ENCODE measurements at places on chromosomes 3 and 15. TPM values are rescaled to one million over a fixed set of nuclear protein-coding genes. Genes with fewer than 3 reads are reported as not detected.

GRCh38 chr15:74144153-74144775 lies 13.9 kb downstream of the ISLR2 start:
- no peak overlapping the region for H3K27ac ChIP-seq
- H3K4me3 ChIP-seq: no peak overlapping the region
- H3K36me3 ChIP-seq: no peaks in the 10 kb centered on the region

GRCh38 chr15:56667517-56667916 lies 65.8 kb downstream of the ZNF280D start:
- peaks cover under 1% of the 10 kb centered on the region for H3K27me3 ChIP-seq
- H3K36me3 ChIP-seq: peaks cover 46% of the 10 kb centered on the region
- H3K4me1 ChIP-seq: peaks cover under 1% of the 10 kb centered on the region
- DNase-seq: no peak

- H3K4me3 ChIP-seq: no peak overlapping the region
- H3K4me1 ChIP-seq: no peaks in the 10 kb centered on the region
- peaks cover 37% of the 10 kb centered on the region for H3K27me3 ChIP-seq
- no peak for DNase-seq
These were observed 18.7 kb upstream of the SPG11 start for GRCh38 chr15:44682211-44682610.

- DNase-seq: no peak
- H3K27me3 ChIP-seq: peaks cover 2% of the 10 kb centered on the region
- H3K36me3 ChIP-seq: peaks cover 53% of the 10 kb centered on the region
These were observed 3.9 kb downstream of the XPC start for GRCh38 chr3:14174483-14174882.

- peaks cover 43% of the 10 kb centered on the region for H3K27me3 ChIP-seq
- DNase-seq: no peak
- no peak overlapping the region for H3K27ac ChIP-seq
These were observed 22.3 kb downstream of the CFAP92 start for GRCh38 chr3:128971421-128972100.

DNA sequence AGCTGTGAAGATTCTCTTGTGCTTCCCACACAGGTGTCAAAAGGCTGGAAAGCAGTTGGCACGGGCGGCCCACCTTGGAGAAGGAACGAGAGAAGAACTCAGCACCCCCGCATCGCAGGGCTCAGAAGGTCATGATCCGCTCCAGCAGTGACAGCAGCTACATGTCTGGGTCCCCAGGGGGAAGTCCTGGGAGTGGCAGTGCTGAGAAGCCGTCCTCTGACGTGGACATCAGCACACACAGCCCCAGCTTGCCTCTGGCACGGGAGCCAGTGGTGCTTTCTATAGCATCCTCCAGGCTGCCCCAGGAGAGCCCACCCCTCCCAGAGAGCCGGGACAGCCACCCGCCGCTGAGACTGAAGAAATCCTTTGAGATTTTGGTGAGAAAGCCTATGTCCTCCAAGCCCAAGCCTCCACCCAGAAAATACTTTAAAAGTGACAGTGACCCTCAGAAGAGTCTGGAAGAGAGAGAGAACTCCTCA lies 31.4 kb downstream of the STARD5 start:
- no peak overlapping the region for H3K27ac ChIP-seq
- no peak for DNase-seq
- no peak overlapping the region for H3K4me3 ChIP-seq
- peaks cover 25% of the 10 kb centered on the region for H3K27me3 ChIP-seq
- peaks cover 10% of the 10 kb centered on the region for H3K4me1 ChIP-seq
- no peaks in the 10 kb centered on the region for H3K36me3 ChIP-seq

DNA sequence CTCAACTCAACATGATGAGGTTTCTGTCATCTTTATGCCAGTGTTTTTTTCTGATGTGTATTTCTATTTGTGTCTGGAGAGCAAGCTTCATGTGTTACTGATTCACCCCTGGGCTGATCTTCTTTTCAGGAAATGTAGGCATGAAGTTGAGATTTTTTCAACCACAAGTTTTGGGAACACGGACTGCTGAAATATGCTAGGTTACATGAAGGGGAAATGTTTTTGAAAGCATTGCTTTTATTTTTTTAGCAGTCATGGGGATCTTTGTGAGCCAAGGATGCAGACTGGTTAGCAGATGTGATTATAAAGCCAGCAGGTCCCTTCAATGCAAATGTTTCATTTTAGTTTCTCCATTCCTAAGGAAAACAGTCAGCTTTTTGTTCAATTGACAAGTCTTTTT lies 219.3 kb upstream of the COL8A1 start:
- DNase-seq: peak; percentile 20
- H3K27ac ChIP-seq: no peak overlapping the region
- no peak overlapping the region for H3K4me3 ChIP-seq
- no peaks in the 10 kb centered on the region for H3K27me3 ChIP-seq

DNA sequence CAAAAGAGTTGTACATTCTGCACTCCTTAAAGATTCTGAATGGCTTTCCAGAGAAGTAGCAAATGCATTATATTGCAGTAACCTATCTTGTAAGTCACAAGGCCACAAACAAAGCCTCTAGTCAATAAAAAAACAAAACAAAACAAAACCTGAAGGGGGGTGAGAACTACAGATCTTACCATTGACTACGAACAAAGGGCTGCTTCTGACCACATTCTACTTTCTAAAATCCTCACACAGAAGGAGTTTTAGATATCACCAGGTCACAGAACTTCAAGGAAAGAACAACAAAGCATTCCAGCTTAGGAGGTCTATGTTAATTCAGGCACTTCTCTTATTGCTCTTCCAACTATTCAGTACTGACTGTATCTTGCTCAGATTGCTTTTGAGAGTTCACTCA lies 343.0 kb downstream of the ZBTB20 start:
- peaks cover 5% of the 10 kb centered on the region for H3K4me1 ChIP-seq
- H3K27me3 ChIP-seq: no peaks in the 10 kb centered on the region
- no peaks in the 10 kb centered on the region for H3K36me3 ChIP-seq
- no peak overlapping the region for H3K4me3 ChIP-seq
- H3K27ac ChIP-seq: no peak overlapping the region
- no peak for DNase-seq

GRCh38 chr3:188531210-188531609 lies 377.3 kb downstream of the LPP start:
- DNase-seq: peak; percentile 33
- 0 out of 2 replicates have a peak overlapping the region, but pooled peaks have one; percentile 11 for H3K4me3 ChIP-seq
- H3K27ac ChIP-seq: peak overlapping the region; percentile 31

Gene ENTPD3
- not detected for total RNA-seq

- no peak overlapping the region for H3K27ac ChIP-seq
- no peaks in the 10 kb centered on the region for H3K27me3 ChIP-seq
- H3K4me1 ChIP-seq: no peaks in the 10 kb centered on the region
- peaks cover 5% of the 10 kb centered on the region for H3K36me3 ChIP-seq
- H3K4me3 ChIP-seq: no peak overlapping the region
These were observed 54.5 kb upstream of the TBL1XR1 start for GRCh38 chr3:177251755-177252154.

DNA sequence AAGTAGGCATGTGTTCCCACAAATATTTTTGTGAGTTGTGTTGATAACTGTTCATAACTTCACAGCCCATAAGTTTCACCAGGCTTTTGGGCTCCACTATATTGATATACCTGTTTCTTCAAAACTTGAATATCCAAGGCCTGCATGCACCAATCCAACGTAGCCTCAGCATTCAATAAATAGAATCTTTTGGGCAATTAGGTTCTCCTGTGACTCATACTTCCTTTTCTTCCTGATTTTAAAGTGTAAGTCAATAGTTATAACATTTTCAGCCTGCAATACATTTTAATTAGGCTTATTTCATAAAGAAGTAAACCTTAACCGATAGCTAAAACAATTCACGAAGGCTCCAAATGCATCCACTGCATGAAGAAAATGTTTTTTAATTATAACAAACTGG lies 97.8 kb upstream of the SPRED1 start:
- peaks cover 2% of the 10 kb centered on the region for H3K27me3 ChIP-seq
- no peak overlapping the region for H3K27ac ChIP-seq
- no peak for DNase-seq
- peaks cover 4% of the 10 kb centered on the region for H3K4me1 ChIP-seq
- peaks cover 17% of the 10 kb centered on the region for H3K36me3 ChIP-seq

Gene INO80
- 18.5 TPM for total RNA-seq

Gene NOX5
- total RNA-seq: 0.18 TPM

DNA sequence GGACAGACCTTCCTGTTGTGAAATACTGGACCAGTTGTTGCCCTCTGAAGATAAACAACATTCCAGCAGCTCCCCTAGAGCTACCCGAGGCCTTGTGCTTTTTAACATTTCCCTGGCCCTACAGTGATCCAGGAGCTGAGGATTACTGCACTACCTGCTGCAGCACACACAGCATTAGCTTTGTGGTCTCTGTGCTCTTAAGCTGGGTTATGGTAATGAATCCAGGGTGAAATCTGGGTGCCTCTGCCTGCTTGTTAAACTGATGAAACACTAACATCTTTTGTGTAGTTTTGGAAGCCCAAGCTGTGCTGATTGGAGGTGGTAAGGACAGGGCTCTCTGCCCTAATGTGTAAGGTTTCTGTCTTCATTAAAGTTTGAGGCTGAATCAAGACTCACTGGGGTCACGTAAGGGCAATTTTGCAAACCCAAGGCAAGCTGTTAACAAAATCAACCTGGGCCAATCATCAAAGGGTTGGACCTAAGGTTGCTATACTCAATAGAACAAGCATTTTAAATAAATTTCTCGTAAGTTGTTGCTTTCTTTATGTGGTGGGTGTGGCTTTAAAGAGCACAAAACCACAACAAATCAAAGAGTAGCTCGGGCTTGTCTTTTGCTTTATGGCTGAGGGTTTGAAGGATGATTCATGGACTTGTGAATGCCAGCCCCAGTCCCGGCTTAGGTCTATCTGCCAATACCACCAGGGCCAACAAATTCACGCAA lies 183.9 kb downstream of the TPRG1 start:
- no peak overlapping the region for H3K27ac ChIP-seq
- no peaks in the 10 kb centered on the region for H3K36me3 ChIP-seq
- DNase-seq: no peak
- no peak overlapping the region for H3K4me3 ChIP-seq
- no peaks in the 10 kb centered on the region for H3K4me1 ChIP-seq

GRCh38 chr15:70530017-70530499 lies 233.3 kb downstream of the UACA start:
- no peak for DNase-seq
- no peak overlapping the region for H3K4me3 ChIP-seq
- H3K4me1 ChIP-seq: peaks cover 47% of the 10 kb centered on the region
- no peak overlapping the region for H3K27ac ChIP-seq
- peaks cover 32% of the 10 kb centered on the region for H3K27me3 ChIP-seq

- H3K27ac ChIP-seq: peak overlapping the region; percentile 53
- peaks cover 79% of the 10 kb centered on the region for H3K4me1 ChIP-seq
- no peak overlapping the region for H3K4me3 ChIP-seq
- peaks cover 12% of the 10 kb centered on the region for H3K36me3 ChIP-seq
These were observed 91.2 kb downstream of the EOMES start for GRCh38 chr3:27630885-27631284.

GRCh38 chr3:99172736-99173657 lies 271.5 kb upstream of the DCBLD2 start:
- no peak overlapping the region for H3K27ac ChIP-seq
- no peaks in the 10 kb centered on the region for H3K36me3 ChIP-seq
- H3K4me3 ChIP-seq: no peak overlapping the region
- H3K4me1 ChIP-seq: peaks cover 14% of the 10 kb centered on the region
- H3K27me3 ChIP-seq: no peaks in the 10 kb centered on the region

- no peaks in the 10 kb centered on the region for H3K27me3 ChIP-seq
- H3K27ac ChIP-seq: no peak overlapping the region
- H3K4me1 ChIP-seq: peaks cover 36% of the 10 kb centered on the region
- H3K4me3 ChIP-seq: no peak overlapping the region
- H3K36me3 ChIP-seq: peaks cover 22% of the 10 kb centered on the region
These were observed 12.0 kb downstream of the MESD start for GRCh38 chr15:80977627-80978036.

DNA sequence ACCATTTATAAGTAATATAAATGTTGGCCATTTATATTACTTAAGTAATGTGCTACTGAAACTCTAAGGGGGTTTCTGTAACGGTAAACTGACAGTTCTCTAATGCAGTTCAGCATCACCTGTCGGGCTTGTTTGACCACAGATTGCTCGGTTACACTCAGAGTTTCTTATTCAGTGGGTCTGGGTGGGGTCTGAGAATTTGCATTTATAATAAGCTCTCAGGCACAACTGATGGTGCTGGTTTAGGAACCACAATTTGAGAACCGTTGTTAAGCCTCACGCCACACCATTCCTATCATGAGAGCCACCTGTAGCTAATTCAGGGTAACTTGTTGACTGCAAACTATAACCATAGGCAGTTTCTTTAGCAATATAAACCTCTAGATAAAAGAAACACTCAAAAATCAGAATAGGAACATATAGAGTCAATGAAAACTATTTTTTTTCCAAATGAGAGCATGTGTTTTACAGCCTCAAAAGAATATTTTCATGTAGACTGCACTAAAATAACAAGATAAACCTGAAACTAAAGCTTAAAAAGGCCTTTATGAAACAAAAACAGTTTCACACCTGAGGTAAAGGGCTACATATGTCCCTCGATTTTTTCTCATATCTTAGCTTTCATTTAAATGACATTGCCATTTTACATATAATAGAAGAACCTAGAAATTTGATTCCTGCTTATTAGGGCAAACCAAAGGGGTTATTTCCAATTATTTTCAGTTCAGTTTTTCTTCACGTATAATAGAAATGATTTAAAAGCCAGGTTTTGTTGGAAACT lies 604.8 kb downstream of the UNC13C start:
- H3K4me3 ChIP-seq: no peak overlapping the region
- H3K27me3 ChIP-seq: no peaks in the 10 kb centered on the region
- no peak overlapping the region for H3K27ac ChIP-seq

GRCh38 chr3:184428561-184429175 lies 48.8 kb downstream of the CHRD start:
- H3K4me1 ChIP-seq: peaks cover 8% of the 10 kb centered on the region
- peaks cover 16% of the 10 kb centered on the region for H3K27me3 ChIP-seq
- H3K27ac ChIP-seq: no peak overlapping the region
- H3K36me3 ChIP-seq: no peaks in the 10 kb centered on the region
- H3K4me3 ChIP-seq: no peak overlapping the region

GRCh38 chr3:74139648-74140047 lies 474.8 kb downstream of the CNTN3 start:
- no peak overlapping the region for H3K27ac ChIP-seq
- peak; percentile 3 for DNase-seq
- no peaks in the 10 kb centered on the region for H3K27me3 ChIP-seq
- no peaks in the 10 kb centered on the region for H3K4me1 ChIP-seq
- H3K4me3 ChIP-seq: no peak overlapping the region

DNA sequence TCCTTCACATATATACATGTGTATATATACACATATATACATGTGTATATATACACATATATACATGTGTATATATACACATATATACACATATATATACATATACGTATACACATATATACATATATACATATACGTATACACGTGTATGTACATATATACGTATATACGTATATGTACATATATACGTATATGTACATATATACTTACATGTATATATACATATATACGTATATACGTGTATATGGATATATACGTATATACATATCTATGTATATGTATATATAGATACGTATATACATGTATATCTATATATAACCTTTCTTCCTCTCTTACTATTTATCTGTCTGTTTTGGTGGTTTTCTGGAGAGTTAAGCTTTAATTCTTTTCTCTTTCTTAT lies 114.8 kb downstream of the NR2E3 start:
- peaks cover 5% of the 10 kb centered on the region for H3K36me3 ChIP-seq
- no peaks in the 10 kb centered on the region for H3K27me3 ChIP-seq
- no peaks in the 10 kb centered on the region for H3K4me1 ChIP-seq
- H3K4me3 ChIP-seq: no peak overlapping the region

Gene ONECUT1
- total RNA-seq: not detected

Measured in HFFc6 (cell line).